Right forelimb (tissue), 1 donor: ENCODE measurements at places on chromosomes 6 and 20.

- no peak for DNase-seq
Observed at GRCh38 chr20:10547276-10548114, 112.4 kb downstream of the SLX4IP start.

DNA sequence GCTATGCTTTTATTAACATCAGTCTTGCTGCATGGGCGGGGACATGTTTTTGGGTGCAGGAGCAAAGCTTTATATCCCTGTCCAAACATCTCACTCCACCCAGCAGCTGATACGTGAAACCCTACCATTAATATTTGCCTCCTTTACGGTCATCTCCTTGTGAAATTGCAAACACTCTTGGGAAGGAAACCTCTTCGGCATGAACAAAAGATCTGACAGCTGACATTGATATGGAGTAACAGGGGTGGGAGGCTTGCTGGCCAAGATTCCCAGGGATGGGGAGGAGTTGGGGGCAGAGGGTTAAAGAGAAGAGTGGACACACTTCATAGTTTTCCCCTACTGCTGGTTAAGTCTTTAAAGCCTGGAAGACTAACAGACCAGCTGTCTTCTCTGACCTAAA lies 22.2 kb upstream of the VEGFA start:
- DNase-seq, result no peak

- no peak for DNase-seq
Observed at GRCh38 chr6:13671548-13672127, 40.0 kb downstream of the RANBP9 start.

DNA sequence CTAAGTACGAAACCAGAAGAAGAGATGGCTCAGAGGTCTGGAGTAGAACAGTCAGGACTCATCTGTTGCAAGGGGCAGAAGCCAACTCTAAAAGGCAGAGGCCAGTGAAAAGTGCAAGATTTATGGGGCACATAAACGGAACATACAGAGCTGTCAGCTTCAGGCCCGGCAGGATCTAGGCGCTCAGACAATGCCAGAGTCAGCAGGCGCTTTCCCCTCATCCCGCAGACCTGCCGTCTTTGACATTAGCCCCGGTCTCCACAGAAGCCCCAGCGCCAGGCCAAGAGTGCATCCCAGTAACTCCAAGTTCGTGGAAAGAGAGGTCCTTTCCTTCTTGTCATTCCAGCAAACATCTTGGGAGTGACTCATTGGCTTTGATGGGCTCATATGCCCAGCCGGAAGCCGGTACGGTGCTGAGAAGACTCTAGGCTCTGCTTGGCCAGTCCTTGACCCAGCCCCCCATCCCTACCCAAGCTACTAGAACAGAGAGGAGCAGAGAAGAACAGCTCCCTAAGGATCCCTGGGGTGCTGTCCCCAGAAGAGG lies 260.9 kb downstream of the TAF4 start:
- DNase-seq, result peak; percentile 30

DNA sequence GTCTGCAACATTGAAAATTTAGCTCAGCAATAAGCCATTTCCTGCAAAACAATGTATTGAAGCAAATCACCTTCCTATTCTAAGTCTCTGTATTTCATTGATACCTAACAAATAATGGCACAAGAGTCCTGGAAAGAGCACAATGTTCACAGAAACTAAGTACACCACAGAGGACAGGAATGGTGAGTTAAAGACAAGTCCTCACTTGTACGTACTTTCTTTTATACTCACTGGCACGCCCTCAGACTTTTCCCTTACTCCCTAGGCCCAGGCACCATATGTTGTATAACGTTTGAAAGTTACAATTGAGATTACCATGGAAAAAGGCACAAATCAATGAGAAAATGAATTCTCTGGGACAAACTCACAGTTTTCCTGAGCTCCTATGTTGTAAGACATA lies 683.0 kb upstream of the MANEA start:
- no peak for DNase-seq

DNA sequence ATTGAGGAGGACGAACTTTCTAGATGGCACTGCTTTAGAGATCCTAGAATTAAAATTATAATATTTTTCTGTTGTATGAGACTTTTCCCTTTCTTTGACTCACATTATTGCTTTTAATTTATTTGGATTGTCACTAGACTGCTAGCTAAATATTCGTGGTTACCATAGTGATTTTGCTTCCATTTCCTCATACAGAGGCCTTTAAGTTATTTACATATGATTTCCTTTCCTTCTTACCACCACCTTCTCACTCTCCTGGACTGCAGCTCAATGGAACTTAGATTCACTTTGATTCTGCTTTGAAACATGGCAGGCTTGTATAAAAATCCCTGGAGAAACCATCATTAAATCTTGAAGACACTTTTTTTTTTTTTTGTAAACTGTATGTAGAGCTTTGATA lies 222.9 kb downstream of the LAMA2 start:
- DNase-seq, result no peak

- DNase-seq, result peak; percentile 92
Observed at GRCh38 chr20:19974630-19975435, 42.3 kb upstream of the NAA20 start.

- DNase-seq, result no peak
Observed at GRCh38 chr6:111687652-111688051, 82.0 kb upstream of the TRAF3IP2 start.

- no peak for DNase-seq
Observed at GRCh38 chr6:63504777-63505384, 67.4 kb upstream of the LOC128125822 start.

DNA sequence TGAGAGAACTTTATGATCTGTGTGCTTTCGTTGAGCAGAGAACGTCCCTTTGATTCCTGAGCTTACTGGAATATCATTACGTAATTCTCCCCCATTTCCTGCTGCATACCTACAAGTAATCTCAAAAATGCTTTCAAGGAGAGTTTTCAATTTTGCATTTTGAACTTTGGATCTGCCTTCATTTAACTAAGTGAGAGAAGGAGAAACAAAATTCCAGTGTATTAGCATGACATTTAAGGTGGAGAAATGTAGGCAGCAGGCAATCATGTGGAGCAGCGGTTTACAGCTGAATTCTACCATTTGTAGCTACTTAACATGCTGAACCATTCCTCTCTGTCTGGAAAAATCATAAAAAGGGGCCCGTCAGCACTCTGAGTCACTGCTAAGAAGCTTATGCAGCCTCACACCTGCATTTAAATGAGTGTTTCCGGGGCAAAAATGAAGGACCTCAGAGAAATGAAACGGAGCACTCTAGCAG lies 451.5 kb downstream of the PLCB1 start:
- no peak for DNase-seq

DNA sequence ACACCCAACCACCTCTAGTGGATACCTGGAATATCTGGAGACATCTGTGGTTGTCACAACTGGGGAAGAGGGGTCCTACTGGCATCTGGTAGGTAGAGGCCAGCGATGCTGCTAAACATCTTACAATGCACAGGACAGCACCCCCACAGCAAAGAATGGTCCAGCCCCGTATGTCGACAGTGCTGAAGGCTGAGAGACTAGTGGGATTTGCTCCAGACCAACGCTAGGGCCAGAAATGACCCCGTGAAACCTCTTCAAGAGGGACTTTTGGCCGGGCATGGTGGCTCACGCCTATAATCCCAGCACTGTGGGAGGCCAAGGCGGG lies 7.2 kb downstream of the PREX1 start:
- no peak for DNase-seq

DNA sequence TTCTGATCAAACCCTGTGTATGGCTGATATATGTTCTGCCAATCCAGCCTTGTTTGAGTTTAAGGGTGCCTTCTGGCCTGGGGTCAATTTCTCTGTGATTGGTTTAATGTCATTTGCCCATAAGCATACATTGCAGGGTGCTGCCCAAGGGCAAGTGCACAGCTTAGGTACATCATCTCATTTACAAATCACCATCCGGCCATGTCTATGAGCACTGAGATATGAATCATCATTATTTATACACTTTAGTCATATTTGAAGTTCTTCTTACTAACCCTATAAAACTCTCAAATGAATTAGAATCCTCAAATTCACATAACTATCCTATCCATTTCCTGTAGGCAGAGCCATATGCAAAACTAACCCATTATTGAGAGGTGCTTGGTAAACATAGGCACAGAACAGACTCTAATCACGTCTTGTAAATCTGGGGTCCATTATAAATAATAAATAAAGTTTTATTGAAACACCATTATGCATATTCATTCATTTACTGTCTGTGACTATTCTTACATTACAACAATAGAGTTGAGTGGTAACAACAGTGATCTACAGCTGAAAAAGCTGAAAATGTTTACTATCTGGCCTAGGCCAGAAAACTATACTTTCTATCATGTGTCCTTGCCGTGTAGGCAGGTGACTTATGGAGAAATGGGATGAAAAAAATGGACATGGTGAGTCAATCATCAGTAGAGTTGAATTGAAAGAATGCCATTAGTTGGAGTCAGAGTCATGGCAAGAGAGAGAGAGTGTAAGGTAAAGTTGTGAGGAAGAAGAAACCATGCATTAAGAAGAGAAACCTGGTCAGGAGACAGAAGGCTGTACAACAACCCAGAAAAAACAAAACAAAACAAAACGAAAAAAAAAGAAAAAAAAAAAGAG lies 25.0 kb downstream of the KCNQ5 start:
- no peak for DNase-seq

DNA sequence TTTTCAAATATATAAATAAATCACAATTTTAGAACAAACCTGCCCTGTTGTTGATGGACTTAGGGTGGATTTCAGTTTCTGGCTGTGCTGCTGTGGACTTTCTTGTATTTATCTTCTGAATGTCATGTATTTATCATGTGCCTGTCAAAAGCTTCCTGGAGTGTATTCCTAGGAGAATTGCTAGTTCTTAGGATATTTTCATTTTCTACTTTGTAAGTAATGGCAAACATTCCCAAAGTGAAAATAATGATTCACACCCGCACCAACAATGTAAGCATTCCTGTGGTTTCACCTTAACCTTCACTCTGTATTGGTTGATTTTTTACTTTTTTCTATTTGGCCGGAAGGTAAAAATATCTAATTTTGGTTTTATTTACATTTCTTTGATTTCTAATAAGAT lies 387.8 kb downstream of the SMOC2 start:
- DNase-seq, result no peak

DNA sequence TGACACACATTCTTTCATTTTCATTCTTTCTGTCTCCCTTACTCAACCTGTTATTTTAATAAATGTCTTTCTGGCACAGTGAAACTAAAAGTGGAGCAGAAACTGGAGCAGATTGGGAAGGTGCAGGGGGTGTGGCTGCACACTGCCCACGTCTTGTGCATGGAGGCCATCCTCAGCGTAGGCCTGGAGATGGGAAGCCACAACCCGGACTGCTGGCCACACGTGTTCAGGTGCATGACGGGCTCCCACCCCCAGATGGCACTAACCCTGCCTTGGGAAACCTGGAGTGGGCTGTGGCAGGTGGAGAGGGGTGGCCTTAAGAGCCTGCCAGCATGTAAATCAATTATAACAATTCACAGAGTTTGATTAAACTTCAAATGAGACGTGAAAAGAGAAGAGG lies 71.4 kb upstream of the PBOV1 start:
- no peak for DNase-seq

- DNase-seq, result no peak
Observed at GRCh38 chr6:153503810-153504209, 372.7 kb upstream of the RGS17 start.

- no peak for DNase-seq
Observed at GRCh38 chr6:39961178-39961577, 26.9 kb upstream of the MOCS1 start.

GRCh38 chr6:73657201-73657600 lies 3.4 kb upstream of the SLC17A5 start:
- no peak for DNase-seq

- no peak for DNase-seq
Observed at GRCh38 chr6:170027647-170028043, 263.2 kb downstream of the DLL1 start.

GRCh38 chr6:118808793-118809638 lies 84.9 kb upstream of the ASF1A start:
- DNase-seq, result no peak

DNA sequence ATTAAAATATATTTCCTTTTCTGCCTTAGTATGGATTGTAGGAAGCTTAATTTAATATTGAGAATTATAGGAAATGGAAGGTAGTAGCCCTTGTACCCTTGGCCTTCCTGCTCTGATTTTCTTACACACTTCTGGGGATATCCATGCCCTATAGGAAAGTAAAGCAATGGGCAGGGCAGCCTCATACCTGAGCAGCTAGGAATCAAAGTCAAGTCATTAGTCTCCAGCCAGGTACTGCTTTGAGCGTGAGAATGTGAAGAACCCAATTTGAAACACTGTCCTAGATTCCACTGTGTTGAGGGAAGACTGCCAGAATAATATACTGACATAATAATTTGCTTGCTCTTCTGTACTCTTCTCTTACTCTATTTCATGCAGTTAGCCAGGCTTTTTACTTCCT lies 51.0 kb upstream of the L3MBTL3 start:
- DNase-seq, result no peak

- DNase-seq, result no peak
Observed at GRCh38 chr6:11552442-11552841, 14.9 kb downstream of the TMEM170B start.

DNA sequence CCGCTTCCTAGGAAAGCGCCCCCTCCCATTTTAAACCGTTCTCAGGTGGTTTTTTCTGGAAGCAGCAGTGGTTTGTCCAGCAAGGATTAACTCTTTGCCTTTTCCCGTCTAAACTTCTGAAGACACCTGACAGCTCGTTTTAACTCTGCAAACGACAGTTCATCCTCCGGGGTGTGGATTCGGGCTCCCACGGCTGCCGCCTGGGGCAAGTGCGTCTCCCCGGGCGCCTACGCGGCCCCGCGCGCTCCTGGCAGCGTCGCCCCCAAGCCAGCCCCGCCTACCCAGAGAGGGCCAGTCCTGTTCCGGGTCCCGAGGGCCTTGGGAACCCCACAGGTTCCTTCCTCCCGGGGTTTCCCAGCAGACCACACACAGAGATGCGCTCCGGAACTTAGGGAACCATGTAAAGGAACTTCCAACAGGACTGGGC lies 54.4 kb downstream of the PRR18 start:
- no peak for DNase-seq

DNA sequence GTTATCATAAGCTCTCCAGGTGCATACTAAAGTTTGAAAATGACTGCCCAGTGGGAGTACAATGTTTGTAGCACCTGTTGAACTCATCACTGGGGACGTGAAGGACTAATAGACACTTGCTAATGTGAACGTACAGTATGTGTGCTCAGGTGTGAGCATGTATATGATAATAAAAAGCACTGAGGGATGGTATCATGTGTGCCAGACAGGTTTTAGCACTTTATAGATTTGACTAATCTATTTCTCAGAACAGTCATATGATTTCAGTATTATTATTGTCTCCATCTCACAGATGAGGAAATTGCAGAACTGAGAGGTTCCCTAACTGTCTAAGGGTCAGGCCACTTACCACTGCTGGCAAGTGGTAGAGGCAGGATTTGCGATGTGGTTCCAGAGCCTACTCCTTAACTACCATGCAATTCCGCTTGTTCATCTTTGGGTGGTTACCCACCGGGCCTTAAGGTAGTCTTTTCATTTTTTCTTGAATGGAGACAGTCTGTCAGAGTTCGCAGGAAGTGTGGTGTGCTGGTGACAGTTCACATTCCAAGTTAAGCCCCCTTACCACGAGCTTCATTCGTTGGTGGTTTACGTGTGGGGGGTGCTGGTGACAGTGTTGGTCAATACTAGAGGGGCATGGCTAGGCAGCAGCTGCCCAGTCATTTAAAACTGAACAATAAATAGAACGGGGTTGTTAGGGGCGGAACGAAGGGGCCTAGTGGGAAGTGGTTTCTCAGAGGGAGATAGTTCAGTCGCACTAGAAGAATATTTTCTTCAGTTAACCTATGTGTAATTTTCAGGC lies 46.8 kb downstream of the RREB1 start:
- no peak for DNase-seq

- no peak for DNase-seq
Observed at GRCh38 chr6:152012227-152012626, 204.7 kb downstream of the ESR1 start.
